ENCODE measurements at places on chromosomes 16 and 17.

GRCh38 chr16:15876503-15876902 is 11.9 kb downstream of the CEP20 start:
- DNase-seq, result no peak

GRCh38 chr16:85869785-85870558 is 29.0 kb upstream of the IRF8 start:
- no peak for DNase-seq

GRCh38 chr16:77014441-77014840 is 176.5 kb upstream of the MON1B start:
- no peak for DNase-seq

GRCh38 chr16:2614761-2615191 is 67.5 kb upstream of the KCTD5 start:
- DNase-seq, result no peak

DNA sequence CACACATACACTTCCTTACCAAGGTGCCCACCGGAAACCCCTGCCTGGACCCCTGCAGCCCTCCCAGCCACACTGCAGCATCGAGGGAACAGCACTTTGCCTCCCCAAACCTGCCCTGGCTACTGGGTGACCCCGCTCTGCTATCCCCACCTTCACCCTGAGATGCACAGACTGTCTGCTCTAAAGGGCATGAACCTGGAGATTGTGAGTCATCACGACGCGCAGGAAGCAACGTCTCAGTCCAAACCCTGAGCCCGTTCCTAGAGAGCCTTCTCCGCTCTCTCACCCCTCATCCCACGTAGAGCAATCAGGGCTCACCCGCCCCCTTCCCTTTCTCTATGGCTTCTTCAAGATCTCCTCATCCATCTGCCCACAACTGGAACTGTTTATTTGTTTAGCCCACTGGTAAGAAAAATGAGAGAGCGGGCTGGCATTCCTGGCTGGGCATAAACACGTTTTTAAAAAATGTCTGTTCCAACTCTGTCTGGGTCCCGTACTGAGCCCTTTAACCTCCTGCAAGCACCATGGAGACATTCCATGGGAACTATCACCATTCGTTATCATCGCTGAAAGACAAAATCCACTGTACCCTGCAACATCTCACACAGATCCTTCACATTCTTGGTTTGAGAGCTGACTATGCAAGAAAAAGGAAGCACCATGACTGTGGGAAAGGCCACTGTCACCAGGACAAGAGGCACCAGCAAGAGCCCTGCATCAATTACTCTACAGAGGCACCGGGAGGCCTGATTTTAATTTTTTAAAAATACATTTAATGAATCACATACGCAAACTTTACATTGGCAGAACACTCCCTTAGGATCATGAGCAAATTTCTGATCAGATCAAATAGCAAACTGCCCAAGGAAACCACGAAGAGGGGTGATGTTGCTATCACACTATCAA is 28.2 kb downstream of the ZFHX3 start:
- peak; percentile 49 for DNase-seq

GRCh38 chr16:79100447-79100846 is 500.1 kb downstream of the MAF start:
- DNase-seq, result no peak

GRCh38 chr17:81672504-81672903 is 6.0 kb downstream of the CCDC137 start:
- no peak for DNase-seq

DNA sequence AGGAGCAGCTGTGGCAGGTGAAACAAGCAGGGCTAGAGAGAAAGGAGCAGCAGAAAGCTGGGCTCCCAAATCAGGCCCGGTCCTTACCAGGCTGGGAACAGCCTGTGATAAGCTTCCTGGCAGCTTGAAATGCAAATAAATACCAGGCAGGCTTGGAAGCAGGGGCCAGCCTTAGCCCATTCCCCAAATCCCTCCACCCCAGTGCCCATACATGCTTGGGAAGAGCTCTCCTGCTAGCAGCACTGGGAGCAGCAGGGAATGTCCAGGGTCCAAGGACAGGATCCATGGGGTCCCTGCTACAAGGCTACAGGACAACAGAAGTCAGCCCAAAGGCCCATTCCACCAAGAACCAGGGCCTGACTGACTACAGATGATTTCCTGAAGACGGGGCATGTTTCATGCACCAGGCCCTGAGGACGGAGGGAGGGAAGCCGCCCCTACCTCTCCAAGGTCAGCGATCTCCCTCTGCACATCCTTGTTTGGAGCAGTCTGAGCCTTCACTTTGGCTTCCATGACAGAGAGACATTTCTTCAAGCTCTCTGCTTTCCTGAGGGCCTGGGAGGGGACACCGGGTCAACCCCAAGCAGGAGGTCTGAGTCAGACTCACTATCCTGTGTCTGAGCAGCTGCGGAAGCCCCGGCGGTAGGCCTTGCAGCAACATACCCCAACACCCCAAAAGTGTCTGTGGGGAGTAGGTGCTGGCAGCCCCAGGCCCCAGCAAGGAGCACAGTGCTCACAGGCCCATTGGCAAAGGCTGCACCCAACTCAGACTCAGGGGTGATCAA is 2.6 kb upstream of the EXOSC6 start:
- DNase-seq, result no peak

GRCh38 chr16:62177351-62178203 is 141.3 kb upstream of the CDH8 start:
- DNase-seq, result no peak

- DNase-seq, result no peak
These were observed 69.0 kb upstream of the CDH8 start for GRCh38 chr16:62105244-62105643.

GRCh38 chr17:62965174-62965685 is 805 bp upstream of the TANC2 start:
- no peak for DNase-seq

DNA sequence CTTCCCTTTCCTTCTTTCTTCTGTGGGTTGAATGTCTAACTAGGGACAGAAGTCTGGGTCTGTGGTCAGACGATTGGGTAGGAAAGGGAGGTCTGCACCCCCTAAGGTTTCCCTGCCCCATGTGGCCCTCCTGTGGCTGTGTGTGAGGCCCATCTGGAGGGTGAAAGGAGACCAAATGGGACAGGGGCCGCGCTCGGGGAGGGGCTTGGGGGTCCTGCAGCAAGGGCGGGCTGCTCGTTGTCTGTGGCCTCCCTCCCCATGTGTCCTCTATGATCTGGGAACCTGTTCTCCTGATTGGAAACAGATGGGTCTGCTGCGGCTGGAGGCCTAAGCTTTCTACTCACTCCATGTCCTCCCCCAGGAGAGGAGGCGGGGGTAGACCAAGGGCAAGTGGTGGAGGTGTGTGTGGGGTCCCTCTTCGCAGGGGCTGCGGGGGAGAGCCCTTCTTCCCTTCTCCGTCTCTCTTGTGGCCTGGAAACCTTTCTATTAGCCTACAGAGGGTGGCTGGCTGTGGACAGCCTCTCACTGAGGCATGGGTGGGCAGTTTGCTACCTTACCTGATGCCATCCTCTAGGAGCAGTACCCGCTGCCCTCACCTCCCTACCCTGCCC is 18.6 kb downstream of the IGFBP4 start:
- no peak for DNase-seq

DNA sequence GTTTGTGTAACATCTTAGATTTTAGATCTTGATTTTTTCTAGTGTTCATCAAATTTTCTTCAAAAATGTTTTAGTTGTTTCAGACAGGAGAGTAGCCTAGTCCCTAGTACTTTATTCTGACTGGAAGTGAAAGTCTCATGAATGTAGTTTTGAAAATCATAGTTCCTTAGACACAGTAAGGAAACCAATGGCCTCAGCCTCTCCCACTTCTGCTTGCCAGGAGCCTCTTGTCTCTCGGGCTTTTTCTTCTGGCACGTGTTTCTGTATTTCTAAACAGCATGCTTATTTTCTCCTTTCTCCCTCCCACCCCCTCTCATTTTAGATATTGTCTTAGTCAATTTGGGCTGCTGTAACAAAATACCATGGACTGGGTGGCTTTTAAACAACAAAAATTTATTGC is 9.8 kb downstream of the SLFN5 start:
- DNase-seq, result no peak

DNA sequence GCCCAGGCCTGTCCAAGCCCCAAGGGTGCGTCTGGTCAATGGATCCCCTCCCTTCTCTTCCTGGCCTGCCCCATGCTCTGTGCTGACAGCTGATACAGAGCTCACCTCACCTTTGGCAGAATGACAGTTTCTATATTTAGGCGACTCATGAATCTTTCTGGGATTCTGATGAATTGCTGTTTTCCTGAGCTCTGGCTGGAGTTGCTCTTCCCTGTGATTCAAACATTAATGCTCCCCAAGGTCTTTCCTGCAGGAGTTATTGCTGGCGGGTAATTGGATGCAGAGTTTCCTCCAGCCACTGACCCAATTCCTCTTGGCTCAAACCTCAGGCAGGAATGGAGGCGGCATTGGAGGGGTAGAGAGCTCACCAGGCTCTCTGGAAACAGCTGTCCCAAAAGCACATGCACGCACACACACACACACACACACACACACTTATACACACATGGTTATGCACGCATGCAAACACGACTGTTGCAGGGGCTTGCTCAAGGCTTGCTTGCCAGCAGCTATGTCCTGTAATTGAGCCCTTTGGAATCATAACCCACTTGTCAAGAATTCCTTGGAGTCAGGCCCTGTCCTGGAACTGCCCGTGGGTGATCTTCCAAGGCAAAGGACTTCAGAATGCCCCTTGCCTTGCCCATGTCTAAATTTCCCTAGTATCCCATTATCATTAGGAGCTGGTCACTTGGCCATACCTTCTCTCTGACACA is 128.8 kb downstream of the ASIC2 start:
- DNase-seq, result no peak

DNA sequence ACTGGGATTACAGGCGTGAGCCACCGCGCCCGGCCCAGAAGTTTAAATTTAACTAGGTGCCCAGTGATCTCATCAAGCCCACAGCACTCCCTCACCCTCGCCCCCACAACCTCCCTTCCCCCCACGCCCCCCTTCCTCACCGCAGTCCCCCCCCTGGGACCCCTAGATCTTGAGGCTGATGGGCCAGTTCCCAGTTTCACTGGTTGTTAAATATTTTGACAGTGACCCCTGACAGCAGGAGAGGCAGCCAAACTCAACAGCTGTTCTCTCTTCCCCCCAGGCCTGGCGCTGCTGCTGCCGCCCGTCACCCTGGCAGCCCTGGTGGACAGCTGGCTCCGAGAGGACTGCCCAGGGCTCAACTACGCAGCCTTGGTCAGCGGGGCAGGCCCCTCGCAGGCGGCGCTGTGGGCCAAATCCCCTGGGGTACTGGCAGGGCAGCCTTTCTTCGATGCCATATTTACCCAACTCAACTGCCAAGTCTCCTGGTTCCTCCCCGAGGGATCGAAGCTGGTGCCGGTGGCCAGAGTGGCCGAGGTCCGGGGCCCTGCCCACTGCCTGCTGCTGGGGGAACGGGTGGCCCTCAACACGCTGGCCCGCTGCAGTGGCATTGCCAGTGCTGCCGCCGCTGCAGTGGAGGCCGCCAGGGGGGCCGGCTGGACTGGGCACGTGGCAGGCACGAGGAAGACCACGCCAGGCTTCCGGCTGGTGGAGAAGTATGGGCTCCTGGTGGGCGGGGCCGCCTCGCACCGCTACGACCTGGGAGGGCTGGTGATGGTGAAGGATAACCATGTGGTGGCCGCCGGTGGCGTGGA is 15.6 kb downstream of the QPRT start:
- no peak for DNase-seq
